ENCODE measurements at places on chromosomes 7 and 10. TPM values are rescaled to one million over a fixed set of nuclear protein-coding genes. Genes with fewer than 3 reads are reported as not detected.

DNA sequence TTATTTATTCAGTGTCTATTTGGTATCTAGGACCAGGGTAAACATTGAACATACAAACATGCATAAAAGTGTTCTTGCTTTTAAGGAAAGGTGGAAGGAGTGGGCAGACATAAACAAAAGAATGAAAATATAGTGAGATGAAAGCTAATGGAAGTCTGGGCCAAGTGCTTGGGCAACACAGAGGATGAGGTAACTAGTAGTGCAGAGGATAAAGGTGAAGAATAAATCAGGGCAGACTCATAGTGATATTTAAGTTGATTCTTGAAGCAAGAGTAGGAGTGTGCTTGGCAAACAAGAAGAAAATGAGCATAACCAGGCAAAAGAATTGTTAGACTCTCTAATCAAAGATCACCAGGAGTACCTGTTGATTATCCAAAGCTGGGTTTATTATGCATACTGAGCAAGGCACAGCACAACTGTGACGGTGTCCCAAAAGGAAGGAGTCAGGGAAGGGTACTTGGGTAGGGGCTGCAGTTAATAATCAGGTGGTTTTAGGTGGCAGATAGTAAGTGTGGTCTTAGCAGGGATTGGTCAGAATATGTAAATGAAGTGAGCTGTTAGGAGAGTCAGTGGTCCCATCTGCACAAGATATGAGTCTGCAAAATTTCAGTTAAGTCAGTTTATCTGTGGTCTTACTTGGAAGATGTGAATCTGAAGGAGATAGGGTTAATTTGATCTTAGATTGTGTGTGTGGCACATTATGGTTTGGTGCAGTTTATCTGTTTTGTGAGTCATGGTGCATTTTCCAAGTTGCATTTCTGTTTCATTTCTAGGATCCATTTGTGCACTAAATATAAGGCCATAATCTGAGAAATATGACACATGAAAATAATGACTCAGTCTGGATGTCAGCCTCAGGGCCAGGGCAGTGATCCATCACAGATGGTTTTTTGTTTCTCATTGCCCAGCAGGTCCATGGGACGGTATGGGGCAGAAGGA is 30.6 kb upstream of the TAX1BP1 start:
- DNase-seq, result no peak

GRCh38 chr10:69218831-69219230 is 1.3 kb upstream of the HKDC1 start:
- no peak for DNase-seq

The NRP1 gene
- total RNA-seq, result 52.5 TPM

The FAM237B gene
- not detected for total RNA-seq

DNA sequence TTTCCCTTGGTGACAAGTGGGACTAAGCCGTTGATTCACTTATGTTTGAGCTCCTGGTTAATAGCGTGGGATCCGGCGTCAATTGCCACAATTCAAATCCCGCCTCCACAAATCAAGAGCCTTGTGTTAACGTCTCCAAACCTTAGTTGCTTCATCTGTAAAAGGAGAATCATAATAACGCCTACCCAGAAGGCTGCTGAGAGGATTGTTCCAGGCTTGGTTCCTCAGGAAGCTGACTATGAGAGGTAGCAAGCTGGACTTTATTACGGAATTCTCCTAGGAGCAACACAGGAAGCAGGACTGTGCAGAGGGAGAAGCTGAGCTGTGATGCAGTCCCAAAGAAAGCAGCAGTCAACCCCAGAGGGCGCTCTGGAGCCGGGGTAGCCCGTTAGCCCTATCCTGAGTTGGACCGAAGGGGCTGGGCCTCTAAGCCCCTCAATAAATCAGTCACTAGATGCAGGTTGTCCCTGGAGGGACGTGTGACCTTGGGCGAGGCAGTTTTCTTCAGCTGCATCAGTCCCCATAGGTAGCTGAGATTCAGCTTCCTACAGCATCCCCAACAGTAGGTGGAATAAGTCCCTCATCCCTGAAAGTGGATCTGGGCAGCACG is 6.9 kb upstream of the BAG3 start:
- no peak for DNase-seq

- DNase-seq, result no peak
Observed at GRCh38 chr7:18421297-18422002, 74.1 kb upstream of the HDAC9 start.

The IGFBP3 gene
- 197 TPM for total RNA-seq

GRCh38 chr7:104861729-104862390 is 152.1 kb upstream of the KMT2E start:
- DNase-seq, result no peak

GRCh38 chr7:36309301-36309700 is 80.4 kb upstream of the ANLN start:
- DNase-seq, result no peak

- DNase-seq, result no peak
Observed at GRCh38 chr10:7703140-7703539, at the start of gene ITIH2. Gene ITIH2, plus strand, starts transcription at chr10:7703316. Its CDS starts 119 bp downstream, at chr10:7703435.

DNA sequence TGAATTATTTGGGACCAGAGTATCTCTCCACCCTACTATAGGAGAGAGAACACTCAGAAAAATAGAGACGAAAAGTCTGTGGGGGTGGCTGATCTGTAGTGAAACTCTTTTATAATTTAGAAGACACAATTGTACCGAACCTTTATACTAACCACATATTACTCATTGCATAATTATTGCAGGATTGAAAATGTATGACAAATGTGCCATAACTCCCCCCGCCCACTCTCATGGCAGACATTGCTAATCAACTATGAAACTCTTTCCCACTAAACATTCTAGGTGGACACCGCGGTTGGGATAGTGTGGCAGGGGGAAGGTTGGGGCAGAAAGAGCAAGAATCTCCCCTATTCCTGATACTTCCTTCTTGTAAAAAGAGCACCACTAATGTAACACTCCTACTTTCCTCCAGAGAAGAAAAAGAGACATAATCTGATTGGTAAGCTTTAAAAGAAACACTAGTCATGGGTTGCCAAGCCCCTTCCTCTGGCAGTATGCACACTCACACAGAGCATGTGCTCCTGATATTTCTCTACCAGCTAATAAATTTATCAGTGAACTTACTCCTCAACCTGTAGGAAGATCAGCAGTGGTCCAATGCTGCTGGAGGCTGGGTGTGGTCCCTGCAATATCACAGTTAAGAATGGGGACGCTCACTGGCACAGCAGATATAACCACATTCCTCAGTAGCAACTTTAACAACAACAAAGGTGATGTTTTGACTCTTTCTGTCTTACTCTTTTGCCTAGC is 18.7 kb upstream of the ARID5B start:
- DNase-seq, result no peak

- DNase-seq, result no peak
Observed at GRCh38 chr7:1928645-1929348, 258.7 kb downstream of the ELFN1 start.

DNA sequence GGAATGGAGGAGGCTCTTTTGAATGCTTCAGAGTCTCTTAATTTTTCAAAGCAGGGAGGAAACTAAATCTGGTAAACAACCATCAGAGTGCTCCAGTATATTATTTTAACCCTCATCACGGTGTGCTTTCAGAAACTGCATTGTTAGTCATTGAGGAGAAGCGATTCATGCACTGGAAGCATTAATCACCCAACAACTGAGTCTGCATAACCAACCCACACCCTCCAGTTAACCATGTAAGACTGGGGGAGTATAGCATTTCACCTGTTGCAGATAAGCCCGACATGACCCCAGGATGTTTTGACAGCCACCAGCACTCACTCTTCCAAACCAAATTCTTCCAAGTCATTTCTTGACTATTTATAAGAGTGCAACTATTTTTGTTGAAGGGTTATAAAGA is 257.6 kb downstream of the GATA3 start:
- no peak for DNase-seq

The CPN1 gene
- not detected for total RNA-seq

- no peak for DNase-seq
Observed at GRCh38 chr7:145269418-145270161, 433.7 kb upstream of the TPK1 start.

DNA sequence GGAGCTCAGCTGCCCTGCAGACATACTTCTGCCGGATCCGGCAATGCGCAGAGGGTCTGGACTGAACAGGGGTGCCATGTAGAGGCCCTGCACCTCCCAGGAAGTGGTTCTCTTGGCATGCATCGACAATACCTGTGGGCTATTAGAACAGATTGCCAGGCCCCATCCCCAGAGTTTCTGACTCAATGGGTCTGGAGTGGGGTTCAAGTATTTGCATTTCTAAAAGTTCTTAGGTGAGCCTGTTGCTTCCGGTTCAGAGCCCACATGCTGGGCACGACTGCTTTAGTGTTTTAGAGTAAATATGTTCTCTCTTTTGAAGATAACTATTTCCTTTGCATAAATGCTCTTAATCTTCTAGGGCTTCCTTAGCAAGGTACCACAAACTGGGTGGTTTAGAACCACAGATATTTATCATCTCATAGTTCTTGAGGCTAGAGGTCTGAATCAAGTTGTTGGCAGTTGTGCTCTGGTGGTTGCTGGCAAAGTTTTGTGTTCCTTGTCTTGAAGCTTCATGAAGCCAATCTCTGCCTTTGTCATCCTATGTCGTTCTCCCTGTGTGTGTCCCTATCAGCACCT is 435.5 kb downstream of the TCERG1L start:
- DNase-seq, result no peak

DNA sequence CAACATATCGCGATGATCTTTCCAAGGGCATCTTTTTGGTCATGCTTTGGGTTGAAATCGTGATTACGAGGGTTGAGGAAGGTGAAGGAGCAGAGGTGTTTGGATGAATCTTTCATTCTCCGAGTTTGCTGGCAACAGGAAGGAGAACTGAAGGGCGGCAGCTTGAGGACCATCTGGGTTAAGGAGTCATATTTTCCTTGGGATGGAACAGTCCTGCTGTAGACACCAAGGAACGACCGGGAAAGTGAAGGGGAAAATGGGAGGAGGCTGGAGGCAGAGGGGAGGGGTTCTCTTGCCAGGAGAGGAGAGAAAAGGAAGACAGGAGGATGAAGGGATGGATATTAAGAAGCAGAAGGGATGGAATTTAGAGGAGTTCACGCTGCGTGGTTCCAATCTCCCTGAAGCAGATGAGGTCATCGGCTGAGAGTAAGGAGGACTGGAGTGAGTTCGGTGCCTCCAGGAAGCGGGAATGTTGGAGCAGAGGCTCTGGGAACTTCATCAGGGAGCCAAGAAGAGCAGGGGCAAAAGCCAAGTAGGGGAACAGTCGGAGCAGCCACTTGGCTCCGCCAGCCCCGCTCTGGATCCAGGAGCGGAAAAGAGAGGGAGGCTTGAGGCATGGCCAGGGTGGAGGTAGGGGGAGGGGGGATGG is 116.6 kb upstream of the GALNT17 start:
- DNase-seq, result no peak

The PIP4K2A gene
- total RNA-seq, result 20.6 TPM

- DNase-seq, result no peak
Observed at GRCh38 chr7:97270280-97270679, 152.8 kb downstream of the SDHAF3 start.

- DNase-seq, result no peak
Observed at GRCh38 chr7:20945451-20945850, 158.8 kb upstream of the SP8 start.

DNA sequence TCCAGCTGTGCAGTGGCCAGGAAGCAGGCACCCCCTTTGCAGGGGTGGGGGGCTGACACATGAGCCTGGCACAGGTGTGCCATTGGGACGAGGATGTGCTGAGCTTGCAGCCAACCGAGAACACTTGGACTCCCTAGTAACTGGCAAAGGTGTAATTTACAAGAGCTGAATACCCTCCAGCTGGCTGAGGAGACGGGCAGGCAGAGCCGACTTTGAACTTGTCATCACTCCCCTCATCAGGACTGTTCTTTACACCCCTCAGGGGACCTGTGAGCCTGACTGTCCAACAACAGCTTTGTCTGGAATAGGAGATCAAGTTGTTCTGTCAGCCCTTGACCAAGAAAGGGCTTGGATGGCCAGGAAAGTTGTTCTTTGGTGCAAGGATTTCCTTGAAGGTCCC is 61.2 kb downstream of the CDH23 start:
- no peak for DNase-seq

The SDHAF3 gene
- 9.6 TPM for total RNA-seq

GRCh38 chr10:33758299-33758698 is 423.8 kb upstream of the NRP1 start:
- DNase-seq, result no peak

The PDIA4 gene
- total RNA-seq, result 69.5 TPM

The RAPGEF5 gene
- 68.0 TPM for total RNA-seq

- no peak for DNase-seq
Observed at GRCh38 chr7:133003052-133003910, 78.6 kb downstream of the CHCHD3 start.

The STRIP2 gene
- 0.49 TPM for total RNA-seq

DNA sequence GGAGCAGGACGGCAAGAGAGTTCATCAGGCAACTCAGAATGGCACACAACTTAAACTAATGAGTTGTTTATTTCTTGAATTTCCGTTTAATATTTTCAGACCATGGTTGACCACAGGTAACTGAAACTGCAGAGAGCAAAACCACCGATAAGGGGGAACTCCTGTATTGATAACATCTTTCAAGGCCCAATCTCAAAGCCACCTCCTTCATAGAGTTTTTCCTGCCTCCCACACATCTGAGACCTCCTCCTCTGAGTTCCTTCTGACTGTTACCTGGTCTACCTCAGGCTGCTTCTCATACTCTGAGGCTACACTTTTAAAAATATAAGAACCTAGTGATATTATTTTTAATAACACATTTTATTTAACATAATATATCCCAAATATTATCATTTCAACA is 341.5 kb upstream of the NPVF start:
- DNase-seq, result no peak

DNA sequence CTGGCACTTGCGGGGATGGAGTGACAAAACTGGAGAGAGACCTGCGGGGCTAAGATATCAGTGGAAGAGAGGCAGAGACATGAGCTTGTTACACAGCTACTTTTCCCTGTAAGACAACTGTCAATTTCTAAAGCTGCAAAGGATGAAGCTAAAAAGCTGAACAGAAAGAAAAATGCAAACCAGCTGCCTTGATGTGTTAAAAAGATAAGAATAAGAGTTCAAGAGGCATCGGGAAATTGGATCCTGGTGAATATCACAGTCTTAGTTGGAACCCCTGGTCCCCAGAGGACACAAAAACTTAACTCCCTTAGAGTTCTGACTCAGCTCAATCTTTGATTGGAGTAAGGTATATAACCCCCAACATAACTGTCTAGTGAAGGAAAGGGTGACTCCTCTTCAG is 38.8 kb downstream of the VPS41 start:
- DNase-seq, result no peak

The ARHGEF5 gene
- total RNA-seq, result 23.3 TPM

DNA sequence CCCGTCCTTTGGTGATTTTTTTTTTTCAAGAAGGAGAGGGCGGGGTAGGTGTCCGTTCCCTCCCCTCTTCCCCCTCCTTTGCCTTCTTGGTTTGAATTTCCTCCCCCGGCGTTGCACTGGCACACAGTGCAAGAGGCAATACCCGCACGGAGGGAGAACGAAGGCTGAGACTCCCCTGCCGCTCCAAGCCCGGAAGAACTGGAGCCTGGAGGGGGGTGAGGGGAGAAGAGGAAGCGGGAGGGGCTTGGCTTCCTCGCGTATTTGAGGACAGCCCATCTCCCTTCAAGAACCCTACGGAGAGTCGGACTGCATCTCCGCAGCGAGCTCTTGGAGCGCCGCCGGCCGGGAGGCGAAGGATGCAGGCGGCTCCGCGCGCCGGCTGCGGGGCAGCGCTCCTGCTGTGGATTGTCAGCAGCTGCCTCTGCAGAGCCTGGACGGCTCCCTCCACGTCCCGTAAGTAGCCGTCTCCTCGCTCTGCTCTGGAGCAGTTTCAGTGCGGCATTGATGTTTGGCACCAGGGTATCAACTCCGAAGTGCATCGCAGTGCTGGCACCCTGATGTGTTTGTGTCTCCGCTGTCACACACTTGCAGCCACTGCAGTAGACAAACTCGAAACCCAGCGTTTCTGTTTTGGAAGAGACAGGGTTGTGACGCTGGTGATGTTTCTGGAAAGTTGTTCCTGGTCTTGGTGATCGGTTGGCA is at the start of gene CNTNAP2:
Gene CNTNAP2, plus strand, starts transcription at position 281 of the 702 bp plus-strand sequence. Its CDS starts 76 bp downstream, at position 357.
- no peak for DNase-seq
